ENCODE measurements at places on chromosomes 11 and 22.
A peak's percentile ranks its signal among the peaks of the same experiment; 100 is the strongest.

DNA sequence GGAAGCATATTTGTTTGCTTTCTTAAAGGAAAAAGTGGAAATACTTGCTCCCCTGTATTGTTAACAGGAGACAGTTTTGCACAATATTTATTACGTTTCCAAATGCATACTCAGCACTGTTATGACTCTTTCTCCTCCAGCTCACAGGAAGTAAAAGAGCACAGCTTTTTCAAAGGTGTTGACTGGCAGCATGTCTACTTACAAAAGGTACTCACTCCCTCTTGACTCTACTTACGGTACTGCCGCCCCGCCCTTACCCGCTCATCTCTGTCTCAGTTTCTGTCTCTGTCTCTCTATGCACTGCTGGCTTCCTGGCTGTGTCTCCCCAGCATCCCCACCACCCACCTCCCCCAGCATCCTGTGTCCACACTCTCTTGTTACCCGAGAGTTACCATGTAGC, 32.2 kb upstream of the MYO18B start:
- H3K27ac ChIP-seq: no peak overlapping the region
- DNase-seq: no peak
- H3K4me3 ChIP-seq: no peak overlapping the region
- H3K36me3 ChIP-seq: no peaks in the 10 kb centered on the region

DNA sequence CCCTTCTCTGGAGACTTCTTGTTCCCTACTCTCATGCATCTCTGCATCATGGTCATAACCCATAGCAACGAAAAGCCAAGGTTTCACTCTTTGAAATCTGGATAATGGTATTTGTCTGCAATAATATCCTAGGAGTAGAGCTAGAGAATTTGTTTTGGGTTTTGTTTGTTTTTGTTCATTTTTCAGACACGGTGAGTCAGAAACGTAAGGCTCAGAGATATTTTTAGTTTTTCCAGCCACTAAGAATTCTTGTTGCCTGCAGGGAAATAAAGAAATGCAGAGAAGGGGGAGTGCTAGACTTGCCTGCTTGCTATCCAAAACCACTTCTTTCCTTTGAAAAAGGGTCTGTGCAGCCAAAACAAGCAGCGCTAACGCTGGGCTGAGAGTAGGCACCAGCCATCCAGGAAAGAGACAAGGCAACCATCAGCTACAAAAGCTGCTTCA, 26.0 kb downstream of the POU2AF3 start:
- no peaks in the 10 kb centered on the region for H3K4me1 ChIP-seq
- H3K27ac ChIP-seq: peak overlapping the region; percentile 31
- no peaks in the 10 kb centered on the region for H3K27me3 ChIP-seq
- no peaks in the 10 kb centered on the region for H3K36me3 ChIP-seq
- no peak overlapping the region for H3K4me3 ChIP-seq

DNA sequence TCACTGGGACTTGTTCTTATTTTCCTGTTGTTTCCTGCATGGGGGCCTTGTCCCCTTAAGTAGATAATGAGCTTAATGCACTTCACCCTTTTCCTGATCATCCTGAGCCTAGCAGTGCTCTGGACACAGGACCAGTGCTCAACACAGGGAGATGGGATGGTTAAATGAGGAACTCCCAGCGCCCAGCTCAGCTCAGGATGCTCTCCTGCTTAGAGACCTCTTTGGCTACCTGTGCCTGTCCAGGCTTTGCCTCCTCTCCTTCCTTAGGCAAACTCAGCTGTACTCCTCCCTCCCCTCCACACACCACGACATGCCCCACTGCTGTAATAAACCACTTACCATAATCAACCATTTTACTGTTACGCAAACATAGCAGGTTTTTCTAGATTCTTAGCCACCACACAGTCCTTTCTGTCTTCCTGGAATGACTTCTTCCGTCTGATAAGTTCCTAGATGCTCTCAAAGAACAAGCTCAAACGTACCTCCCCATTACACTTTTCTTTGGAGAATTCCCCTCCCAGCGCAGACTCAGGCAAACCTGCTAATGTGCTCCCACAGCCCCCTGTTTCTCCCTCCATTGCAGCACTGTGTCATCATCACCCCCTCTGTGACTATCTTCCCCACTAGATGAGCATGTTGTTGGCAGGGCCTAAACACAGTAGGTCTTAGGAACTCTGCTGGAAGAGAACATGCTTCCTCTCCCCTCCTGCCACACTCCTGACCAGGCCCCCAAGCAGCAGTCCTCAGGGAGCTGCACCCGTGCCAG, 113.6 kb downstream of the MICAL2 start:
- H3K27me3 ChIP-seq: no peaks in the 10 kb centered on the region
- H3K36me3 ChIP-seq: peaks cover 7% of the 10 kb centered on the region
- peaks cover 34% of the 10 kb centered on the region for H3K4me1 ChIP-seq
- no peak overlapping the region for H3K4me3 ChIP-seq

DNA sequence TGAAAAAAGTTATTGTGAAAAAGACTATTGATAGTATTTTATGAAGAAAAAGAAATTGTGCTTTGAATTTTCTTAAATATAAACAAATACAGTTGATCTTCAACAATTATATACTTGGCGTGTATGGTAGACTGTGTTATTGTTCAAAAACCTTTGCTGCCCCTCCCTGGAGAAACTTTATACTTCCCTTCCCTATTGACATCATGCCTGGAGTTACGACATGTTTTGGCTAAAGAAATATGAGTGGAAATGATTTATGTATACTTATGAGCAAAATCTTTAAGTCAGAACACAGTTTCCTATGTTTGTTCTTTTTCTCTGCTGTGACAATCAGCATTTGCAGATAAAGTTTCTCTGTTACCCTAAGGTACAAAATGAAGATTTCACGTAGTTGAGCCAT, 243.8 kb downstream of the TMEM135 start:
- no peak overlapping the region for H3K4me3 ChIP-seq
- H3K36me3 ChIP-seq: no peaks in the 10 kb centered on the region
- no peaks in the 10 kb centered on the region for H3K27me3 ChIP-seq
- H3K27ac ChIP-seq: no peak overlapping the region
- DNase-seq: no peak
- H3K4me1 ChIP-seq: no peaks in the 10 kb centered on the region

DNA sequence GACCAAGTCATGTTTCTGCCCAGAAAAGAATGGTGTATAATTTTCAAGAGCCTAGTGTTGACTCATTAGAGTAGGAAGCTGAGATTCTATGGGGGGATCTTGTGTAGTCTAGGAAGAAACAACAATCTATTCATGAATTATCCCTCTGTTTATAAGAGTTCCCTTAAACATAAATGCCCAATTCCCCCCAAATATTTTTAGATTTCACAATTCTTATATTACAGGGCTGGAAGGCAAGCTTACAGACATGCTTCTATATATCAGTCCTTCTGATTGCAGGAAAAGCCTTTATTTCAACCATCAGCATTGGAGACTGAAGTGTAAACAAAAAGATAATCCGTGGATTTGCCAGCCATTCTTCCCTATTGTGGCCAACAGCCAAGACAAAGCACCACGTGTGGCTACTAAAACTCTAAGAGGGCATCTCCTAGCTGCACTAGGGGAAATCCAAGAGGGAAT, 71.4 kb downstream of the NAT10 start:
- no peaks in the 10 kb centered on the region for H3K27me3 ChIP-seq
- peaks cover 18% of the 10 kb centered on the region for H3K4me1 ChIP-seq
- DNase-seq: no peak
- no peak overlapping the region for H3K27ac ChIP-seq
- no peak overlapping the region for H3K4me3 ChIP-seq

GRCh38 chr11:85844439-85845123, 10.6 kb upstream of the CCDC83 start:
- no peaks in the 10 kb centered on the region for H3K4me1 ChIP-seq
- H3K36me3 ChIP-seq: no peaks in the 10 kb centered on the region
- no peak for DNase-seq
- no peaks in the 10 kb centered on the region for H3K27me3 ChIP-seq
